ENCODE measurements at places on chromosomes 12 and 14.

GRCh38 chr14:24070285-24071143, 848 bp upstream of the CPNE6 start:
- DNase-seq: no peak

DNA sequence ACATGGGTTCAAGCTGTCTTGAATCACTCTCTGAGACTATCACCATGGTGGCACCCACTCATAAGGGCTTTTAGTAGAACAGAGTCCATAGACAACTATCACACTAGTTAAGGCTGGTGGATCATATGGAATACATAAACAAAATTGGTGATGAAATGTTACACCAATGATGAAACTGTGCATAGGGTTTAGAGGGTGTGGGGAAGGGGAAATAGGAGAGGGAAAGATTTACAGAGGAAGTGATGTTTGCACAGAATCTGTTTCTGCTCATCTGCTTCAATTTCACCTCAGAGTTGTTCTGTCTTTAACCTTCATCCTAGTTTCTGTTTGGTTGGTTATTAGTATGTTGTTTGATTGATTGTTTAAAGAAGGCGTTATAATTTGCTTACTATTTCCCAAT, 2.4 kb upstream of the RXYLT1 start:
- DNase-seq: no peak

- peak; percentile 84 for DNase-seq
These were observed 678.4 kb downstream of the MED13L start for GRCh38 chr12:115598871-115599811.

DNA sequence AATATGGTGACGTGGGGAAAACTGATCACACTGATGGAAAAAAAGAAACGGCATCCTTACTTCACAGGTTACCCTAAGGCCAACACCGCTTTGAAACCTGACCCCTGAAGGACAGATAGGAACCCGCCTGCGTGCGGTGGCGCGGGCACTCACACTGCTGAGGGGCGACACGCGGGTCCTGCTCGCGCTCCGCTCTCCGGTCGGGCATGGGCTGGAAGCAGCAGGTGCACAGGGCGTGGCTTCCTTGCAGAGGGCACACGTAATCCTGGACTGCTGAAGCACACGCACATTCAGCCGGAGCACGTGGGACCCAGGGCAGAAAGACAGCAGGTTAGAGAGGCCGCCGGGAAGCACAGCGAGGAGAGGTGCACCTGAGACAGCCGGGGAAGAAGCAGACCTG, 22.8 kb upstream of the GOLGA3 start:
- no peak for DNase-seq

GRCh38 chr12:107396991-107397390, 288.6 kb upstream of the PWP1 start:
- no peak for DNase-seq

GRCh38 chr12:57185403-57185802, 31.2 kb upstream of the NXPH4 start:
- no peak for DNase-seq

DNA sequence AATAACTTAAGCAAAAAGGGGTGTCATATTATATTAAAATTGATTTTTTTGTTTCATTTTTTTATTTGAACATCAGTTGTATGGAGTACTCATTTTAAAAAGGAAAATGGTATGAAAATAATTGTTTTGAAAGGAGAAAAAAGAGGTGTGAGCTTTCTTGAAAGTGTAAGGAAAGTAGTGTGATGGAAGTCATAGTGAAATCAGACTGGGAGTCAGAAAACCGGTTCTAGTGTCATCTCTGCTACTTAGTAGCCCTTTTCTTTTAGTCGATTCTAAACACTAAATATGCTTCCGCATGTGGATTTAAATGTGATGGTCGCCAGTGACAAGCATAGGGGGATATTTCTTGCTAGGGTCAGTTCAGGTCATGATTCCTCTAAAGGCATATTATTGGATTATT, 1.8 kb upstream of the DYRK2 start:
- no peak for DNase-seq

GRCh38 chr14:61894452-61895077, 132.3 kb downstream of the SNAPC1 start:
- DNase-seq: peak; percentile 56

DNA sequence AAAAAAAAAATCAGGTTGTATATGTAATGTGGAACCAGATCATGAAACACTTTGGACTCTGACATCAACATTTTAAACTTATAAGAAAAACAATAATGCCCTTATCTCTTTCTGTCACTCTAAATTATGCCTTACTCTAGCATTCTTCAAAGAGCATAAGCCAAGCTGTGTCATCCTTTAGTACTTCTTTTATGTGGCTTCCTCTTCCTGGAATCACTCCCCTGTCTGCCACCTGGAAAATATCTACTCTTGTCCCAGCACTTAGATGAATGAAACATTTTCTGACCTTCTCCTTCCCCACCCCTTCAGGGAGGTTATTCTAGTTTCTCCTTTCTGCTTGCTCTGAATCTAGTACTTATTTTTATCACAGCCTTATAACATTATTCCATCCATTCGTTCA, 101.2 kb downstream of the CNTN1 start:
- DNase-seq: no peak

DNA sequence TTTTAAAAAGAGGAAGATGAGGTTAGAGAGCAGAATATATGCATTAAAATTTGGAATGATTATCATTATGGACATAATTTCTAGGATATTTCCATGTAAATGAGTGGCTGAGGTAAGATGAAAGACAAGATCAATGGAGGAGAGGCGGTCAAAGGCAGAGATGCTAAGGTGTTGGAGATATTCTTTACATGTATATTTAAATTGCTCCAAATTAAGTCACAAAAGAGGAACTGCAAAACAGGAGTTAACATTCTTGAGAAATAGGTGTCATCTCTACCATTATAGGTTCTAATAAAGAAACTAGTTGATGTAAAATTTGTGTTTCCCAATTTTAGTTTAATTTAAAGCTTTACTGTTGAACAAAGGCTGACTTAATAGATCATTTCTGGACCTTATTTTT, 268.5 kb upstream of the PPFIA2 start:
- no peak for DNase-seq

- DNase-seq: no peak
These were observed 12.7 kb upstream of the WDR89 start for GRCh38 chr14:63654346-63654745.

- DNase-seq: no peak
These were observed 40.5 kb downstream of the PPFIA2 start for GRCh38 chr12:81718616-81719015.

GRCh38 chr12:81125691-81126090, 47.8 kb downstream of the ACSS3 start:
- DNase-seq: no peak

DNA sequence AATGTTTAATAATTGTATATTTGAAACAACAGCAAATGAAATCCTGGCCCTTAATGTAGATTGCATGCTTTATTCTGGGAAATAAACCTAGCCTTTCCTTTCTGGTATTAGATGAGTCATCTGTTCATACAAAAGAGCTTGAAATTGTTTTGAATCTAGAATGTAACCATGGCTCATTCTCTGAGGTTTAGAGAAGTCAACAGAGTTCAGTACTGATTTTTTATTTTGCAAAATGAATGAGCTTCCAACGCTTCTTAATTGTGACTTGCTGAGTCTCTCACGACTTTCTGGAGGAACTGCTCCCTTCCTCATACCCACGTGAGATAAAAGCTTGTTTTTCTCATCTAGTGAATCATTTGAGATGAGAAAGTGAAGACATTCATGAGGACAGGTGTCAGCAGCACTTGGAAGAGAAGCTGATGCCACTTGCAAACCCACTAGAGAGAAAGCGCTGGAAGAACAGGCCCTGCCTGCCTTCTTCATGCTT, 509.6 kb downstream of the VRK1 start:
- DNase-seq: no peak

GRCh38 chr12:13079440-13079906, 24.0 kb downstream of the GSG1 start:
- no peak for DNase-seq

DNA sequence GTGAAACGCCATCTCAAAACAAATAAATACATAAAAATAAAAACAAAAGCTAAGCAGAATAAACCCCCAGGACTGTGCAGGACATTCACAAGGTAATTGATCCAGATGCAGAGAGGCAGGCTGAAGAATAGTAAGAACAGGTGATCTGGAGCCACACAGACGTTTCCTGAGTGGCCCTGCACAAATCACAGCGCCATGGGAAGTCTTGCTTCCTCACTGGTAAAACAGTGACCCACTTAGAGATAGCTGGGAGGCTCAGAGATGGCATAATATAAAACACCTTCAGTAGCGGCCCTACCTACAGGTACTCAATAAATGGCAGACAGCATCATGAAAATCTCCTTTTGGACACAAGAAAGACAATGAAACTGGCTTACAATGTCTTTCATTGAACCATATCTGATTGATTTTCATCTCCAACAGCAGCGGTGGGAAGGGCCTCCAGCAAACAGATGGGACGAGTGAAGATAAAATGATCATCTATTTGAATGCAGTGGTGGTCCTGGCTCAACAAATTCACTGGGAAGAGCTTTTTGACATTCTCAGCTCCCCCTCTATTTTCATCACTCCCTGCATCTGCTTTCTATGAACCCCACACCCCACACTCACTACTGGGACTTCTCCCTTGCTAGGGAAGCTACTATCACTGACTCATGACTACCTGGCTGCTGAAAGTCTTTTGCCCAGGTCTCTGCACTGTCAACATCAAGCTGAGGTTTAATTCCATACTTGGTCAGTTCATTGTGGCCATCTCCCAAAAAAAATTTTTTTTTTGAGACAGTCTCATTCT, 63.9 kb downstream of the FOXN3 start:
- DNase-seq: no peak

- DNase-seq: no peak
These were observed 23.2 kb downstream of the PXN start for GRCh38 chr12:120242275-120242799.

DNA sequence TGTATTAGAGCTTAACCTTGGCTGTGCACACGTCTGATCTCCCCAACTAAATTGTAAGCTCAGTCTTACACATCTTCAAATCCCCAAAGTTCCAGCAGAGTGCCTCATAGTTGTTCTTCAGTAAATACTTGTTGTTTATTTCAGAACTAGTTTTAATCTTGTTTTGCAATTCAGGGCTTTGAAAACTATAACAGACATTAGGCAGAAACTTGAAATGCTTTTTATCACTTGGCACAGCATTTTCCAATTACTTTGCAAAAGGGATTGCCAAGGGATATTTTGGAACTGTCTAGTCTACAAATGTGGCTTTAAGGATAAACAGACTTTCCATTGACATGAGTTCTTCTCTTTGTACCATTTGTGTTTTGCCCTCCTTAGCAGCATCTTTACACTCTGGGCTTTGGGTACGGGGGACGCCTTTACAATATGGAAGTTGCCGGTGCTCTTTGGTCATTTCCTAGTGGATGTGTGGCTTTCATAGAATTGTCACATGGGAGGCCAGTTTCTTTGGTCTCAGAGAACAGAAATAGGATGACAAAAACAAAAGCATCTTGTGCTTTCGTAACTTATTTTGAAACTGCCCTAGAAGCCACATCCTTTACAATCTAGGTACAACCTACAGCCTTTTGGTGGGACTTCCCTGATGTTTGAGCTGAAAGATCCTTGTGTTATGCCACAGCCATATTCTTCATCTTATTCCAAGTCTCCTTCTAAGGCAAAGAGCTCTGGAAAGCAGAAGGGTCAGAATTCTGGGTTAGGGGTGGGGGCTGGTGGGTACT, 96.9 kb downstream of the NPAS3 start:
- DNase-seq: no peak

- no peak for DNase-seq
These were observed 1.5 kb downstream of the RASAL1 start for GRCh38 chr12:113134071-113134470.

GRCh38 chr14:93002851-93003298, 79.9 kb downstream of the CHGA start:
- DNase-seq: peak; percentile 17

DNA sequence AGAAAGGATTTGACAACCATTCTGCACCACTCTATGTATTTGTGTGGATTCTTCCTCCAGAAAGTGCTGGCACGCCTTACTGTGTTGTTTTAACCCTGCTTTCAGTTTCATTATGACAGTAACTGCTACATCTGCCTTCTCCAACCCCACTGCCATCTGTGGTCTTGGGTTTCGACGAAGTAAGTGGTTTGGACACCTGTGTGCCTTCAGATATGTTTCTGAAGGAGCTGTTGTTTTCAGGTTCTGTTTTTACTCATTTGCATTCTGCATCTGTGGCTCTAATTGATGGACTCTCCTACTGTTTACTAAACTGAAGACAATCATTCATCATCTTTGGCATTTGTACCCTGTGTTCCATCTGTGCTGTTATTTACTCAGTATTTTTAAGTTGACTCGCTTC, 4.1 kb downstream of the TSHR start:
- no peak for DNase-seq

DNA sequence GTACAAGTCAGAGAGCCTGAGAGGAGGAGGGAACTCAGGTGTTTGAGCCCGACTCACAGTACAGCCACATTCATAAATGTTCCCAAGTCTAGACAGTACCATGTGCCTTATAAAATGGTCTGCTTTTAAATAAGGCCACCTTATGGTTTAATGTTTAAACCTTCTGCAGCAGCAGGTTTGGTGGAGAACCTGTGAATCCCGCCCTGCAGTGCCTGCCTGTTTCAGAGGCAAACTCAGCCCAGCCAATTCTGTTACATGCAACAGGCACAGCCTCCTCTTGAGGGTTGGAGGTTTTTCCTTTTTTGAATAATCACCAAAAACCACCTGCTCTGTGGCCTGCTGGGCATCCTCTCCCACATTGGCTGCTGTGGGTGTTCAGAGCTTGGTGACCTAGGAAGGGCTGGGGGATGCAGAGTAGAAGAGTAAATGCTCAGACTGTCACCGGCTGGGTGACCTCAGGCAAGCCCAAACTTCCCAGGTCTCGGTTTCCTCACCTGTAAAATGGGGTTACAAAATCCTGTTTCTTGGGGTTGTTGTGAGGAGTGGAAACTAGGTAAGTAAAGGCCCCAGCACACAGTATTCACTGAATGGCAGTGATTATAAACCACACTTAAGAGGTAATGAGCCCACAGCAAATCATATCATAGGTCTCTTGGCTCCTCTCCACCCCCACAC, 28.0 kb downstream of the NUAK1 start:
- no peak for DNase-seq

DNA sequence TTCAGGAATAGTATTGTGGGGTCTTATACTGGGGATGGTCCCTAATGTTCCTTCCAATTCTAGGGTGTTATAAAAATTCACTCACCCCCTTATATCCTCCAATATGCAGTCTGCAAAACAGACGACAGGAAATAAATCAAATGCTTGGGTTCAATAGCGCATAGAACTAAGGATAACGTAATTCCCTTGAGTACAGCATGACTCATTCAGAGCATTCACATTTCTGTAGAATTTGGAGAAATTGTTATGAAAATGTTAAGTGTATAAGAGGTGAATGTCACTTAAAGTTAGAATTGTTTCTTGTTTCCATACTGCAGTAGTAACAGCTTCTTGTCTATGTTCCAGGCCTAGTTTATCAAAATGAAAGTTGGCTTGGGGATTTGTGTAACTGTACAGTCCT, 271.4 kb downstream of the RPS29 start:
- DNase-seq: no peak

DNA sequence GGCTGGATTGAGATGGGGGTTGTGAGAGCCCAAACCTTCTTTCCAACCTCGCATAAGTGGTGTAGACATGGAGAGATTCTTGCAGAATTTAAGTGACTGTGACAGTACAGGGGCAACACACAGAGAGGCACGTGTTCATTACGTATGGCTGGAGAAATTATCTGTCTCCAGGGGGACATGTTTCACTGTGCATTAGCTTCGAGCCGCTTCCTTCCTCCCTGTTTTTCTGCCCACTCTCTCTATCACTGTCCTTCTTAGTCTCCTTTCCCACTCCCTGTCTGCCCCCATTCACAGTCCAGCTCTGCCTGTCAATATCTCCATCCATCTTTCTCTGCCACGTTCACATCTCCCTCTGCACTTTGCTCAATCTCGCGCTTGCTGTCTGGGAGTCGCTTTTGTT, 11.5 kb upstream of the C14orf93 start:
- DNase-seq: peak; percentile 81

- DNase-seq: no peak
These were observed 1.4 kb upstream of the MAP4K5 start for GRCh38 chr14:50533806-50534205.

Data from retina (tissue), 1 donor.